ENCODE measurements at places on chromosomes 11 and 22.

- DNase-seq, result no peak
These were observed 94.8 kb upstream of the FAT3 start for GRCh38 chr11:92129811-92130210.

DNA sequence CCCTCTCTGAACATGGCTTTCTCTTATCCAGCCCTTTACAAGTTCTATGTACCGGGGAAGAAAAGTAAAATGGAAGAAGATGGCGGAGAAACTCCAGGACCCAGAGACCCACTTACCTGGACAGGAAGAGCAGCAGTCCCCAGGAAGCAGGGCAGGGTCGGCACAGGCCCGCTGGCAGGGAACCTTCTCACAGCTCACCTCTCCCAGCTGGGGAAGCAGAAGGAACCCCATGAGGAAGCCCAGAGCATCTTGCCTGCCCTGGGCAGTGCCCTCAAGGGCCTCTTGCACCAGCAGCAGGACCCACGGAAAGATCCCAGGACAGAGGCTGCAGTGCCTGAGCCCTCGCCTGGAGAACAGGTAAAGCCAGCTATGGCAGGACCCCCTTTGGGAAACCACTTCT is 23.4 kb downstream of the PGA5 start:
- no peak for DNase-seq

DNA sequence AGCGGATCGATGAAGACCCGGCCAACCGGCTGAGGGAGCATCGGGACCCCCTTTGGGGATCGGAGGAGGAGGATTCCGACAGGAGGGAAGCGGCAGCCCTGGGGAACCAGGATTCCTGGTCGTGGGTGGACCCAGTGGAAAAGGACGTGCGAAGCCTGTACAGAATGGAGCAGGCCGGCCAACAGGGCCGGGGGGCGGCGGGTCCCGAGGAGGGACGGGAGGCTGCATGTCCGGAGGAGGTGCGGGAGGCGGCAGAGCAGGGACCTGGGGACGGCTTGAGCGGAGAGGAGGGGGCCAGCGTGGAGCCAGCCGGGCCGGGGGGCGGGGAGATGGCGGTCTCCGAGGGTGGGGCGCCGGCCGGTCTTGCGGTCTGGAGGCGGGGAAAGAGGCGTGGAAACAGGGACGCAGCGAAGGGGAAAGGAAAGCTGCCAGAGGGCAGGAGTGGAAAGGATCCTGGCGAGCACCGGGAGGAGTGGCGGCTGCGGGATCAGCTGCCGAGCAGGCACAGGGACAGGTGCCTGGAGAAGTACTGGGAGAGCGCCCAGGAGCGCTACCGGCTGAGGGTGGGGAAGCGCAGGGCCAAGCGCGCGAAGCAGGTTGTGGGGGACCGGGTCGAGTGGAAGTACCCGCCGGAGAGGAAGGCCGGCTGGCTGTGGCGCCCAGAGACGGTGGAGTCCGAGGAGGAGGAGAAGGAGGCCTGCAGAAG is at the start of gene ANO5:
ANO5 (plus strand) TSS at position 444 of the 706 bp plus-strand sequence. CDS start 408 bp downstream, outside the sequence.
- peak; percentile 57 for DNase-seq

- no peak for DNase-seq
These were observed 195.7 kb upstream of the API5 start for GRCh38 chr11:43116071-43116470.

GRCh38 chr11:102142333-102142732 is 32.1 kb downstream of the YAP1 start:
- DNase-seq, result no peak

GRCh38 chr22:28935713-28936112 is 52.3 kb downstream of the ZNRF3 start:
- no peak for DNase-seq

- no peak for DNase-seq
These were observed 20.3 kb downstream of the GLB1L2 start for GRCh38 chr11:134352111-134352510.

DNA sequence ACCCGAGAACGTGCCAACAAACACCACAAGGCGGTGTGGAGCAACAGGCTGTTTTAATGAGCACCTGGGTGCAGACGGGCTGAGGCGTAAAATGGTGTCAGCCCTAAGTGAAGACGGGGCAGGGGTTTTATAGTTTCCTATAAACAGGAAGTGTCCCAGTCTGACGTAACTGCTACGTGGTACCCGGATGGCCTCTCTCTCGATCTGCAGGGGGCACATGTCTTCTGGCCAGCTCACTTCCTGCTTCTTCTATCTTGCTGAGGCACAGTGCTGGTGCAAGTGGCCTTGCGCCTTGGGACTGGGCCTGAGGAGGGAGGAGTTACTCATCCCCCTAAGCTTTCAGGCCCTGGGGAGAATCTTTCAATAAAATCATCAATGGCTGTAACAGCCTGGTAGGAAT is 20.9 kb downstream of the OOSP3 start:
- DNase-seq, result no peak

- no peak for DNase-seq
These were observed 105.8 kb downstream of the PRMT3 start for GRCh38 chr11:20493340-20493739.

DNA sequence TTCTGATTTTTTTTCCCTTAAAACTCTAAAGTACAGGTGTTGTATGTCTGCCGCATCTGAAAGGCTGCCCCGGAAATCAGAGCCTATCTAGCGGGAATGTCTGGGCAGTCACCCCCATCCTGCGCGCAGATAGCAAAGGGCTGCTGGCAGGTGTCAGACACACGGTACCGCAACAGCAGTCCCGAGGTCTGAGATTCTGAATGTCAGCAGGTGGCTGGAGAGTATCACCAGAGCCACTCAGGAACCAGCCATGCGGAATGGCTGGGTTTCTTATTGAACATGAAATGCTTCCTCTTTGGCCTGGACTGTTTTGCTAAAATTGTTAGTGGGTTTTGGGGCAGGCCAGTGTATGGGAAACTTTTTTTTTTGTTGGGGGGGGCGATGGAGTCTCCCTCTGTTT is 53.3 kb downstream of the CERK start:
- DNase-seq, result no peak

DNA sequence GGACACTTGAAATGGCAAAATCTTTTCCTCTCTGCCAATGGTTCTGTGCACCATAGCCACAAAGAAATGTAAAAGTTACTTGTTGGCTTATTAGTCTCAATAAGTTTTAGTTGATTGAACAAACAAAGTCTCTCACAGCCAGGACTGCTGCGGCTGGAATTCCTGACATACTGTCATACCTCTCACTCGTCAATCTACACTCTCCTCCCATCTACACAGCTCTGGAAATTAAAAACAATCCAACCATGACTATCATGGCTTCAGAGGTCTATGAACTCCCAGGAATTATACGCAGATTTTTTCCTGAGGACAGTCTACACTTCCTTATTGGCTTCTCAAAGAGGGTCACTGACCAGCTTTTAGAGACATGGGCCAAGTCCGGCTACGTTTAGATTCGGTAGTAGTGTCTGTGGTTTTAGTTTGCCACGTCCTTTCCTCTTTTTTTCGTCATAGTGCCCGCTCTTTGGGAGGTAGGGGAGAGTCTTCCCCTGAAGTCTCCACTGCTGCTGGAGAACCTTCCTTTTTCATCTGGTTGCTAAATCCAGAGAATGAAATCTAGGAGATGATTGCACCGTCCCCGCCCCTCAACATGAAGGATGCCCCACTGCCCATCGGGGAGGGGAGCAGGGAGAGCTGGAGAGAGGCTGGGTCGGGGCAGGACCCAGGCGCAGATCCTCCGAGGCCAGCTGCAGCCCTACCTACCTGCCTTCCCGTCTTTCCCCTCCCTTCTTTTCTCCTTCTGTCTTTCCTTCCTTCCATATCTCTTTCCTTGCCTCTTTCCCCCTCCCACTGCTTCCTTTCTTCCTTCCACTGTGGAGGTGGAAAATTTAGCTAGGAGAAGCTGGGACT is 1.0 kb upstream of the PLEKHB1 start:
- DNase-seq, result no peak

DNA sequence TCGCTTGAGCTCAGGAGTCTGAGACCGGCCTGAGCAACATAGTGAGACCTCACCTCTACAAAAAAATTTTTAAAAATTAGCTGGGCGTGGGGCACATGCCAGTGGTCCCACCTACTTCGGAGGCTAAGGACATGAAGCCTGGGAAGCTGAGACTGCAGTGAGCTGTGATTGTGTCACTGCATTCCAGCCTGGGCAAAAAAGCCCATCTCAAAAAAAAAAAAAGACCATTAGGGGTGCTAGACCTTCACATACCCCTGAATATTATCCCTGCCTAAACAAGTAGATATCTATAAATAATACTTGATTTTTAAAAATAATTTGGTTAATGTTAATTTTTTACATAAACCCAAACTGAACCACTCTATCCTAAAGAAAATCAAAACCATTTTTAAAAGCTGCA is 24.2 kb downstream of the NUP98 start:
- DNase-seq, result no peak

- DNase-seq, result no peak
These were observed 16.2 kb downstream of the ATM start for GRCh38 chr11:108239076-108239475.
